ENCODE measurements at places on chromosomes 7 and 10.

- DNase-seq = no peak
These were observed 274.9 kb downstream of the SDK1 start for GRCh38 chr7:3575753-3576531.

GRCh38 chr7:18414885-18415284 is 80.7 kb upstream of the HDAC9 start:
- no peak for DNase-seq

GRCh38 chr7:17485904-17486303 is 187.5 kb downstream of the AHR start:
- DNase-seq = no peak

- DNase-seq = no peak
These were observed 60.3 kb downstream of the COBL start for GRCh38 chr7:51256209-51256781.

DNA sequence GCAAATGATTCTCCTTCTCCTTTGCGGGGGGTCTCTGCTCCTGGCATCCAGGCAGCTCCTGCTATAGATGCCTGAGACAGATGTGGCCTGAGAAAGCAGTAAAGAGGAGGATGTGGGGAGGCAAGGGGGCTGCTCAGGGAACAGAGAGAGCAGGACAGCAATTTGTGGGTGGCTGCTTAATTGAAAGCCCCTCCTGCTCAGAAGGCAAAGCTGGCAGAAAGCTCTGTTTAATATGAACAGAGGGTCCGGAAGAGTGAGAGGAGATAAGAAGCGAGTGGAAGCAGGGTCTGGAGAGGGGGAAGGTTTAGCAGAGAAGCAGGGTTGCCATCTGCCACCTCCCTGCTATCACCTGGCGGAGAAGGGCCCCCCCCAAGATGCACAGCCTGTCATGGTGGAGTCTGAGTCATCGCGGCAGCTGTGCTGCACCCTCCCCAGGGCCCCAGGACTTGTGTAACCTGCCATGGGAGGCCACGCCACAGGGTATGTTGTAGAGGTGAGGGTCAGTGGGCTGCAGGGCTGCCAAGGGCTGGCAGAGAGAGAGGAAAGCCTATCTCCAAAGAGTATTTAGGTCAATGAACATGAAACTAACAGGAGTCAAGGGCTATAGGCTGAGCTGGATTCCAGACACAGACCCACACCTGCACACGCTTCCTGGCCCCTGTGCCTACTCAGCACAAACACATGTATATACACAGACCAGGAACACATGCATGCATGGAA is 1109.8 kb upstream of the AUTS2 start:
- no peak for DNase-seq

GRCh38 chr10:100019787-100020141 is 10.0 kb upstream of the DNMBP start:
- DNase-seq = no peak

DNA sequence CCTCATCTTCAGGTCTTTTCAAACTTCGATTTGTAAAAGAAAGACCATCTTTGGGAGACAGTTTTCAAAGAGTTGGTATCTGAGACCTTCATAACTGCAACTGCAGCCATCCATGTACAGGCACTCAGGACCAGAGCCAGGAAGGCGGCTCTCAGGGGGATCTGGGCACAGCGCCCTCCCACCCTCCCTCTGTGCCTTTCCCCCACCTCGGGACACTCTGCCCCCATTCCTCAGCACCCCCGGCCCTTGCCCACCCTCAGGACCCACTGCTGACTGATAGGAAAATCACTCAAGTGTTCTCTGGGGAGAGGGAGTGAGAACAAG is 143.6 kb downstream of the CUBN start:
- no peak for DNase-seq

- no peak for DNase-seq
These were observed 193.5 kb downstream of the MGMT start for GRCh38 chr10:129660569-129660968.

- DNase-seq = no peak
These were observed 4.3 kb downstream of the DDC start for GRCh38 chr7:50560865-50561351.

GRCh38 chr7:32507414-32507813 is 12.1 kb downstream of the AVL9 start:
- DNase-seq = no peak

DNA sequence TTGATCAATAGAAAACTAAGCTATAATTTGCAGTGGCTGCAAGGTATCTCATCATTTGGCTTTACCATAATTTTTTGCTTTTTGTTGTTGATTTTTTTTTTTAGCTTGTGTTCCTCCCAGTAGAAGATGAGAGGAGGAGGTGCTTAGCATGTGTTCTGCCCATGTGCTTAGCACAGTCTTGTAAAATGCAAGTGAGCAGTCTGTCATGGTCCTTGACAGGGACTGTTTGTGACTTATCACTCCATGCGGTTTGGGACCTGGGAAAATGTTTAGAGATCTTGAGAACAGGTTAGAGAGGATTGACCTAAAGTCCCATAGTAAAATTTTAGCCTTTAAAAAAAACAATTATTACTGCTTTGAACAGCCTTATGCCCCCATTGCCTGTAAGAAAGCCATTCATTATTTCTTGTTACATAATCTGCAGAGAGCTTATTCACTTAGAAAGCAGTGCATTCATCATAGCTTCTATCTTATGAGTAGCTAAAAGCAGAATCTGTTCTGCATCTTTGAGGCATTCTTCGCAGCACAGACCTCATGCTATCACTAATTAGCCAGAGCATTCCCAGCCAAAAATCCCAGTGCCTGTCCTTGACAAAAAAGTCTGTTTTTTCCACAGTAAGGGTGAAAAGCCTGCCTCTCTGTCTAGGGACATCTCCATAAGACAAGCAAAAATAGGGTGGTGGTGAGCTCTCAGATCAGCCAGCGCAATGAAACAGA is 748.7 kb upstream of the GALNT17 start:
- DNase-seq = no peak

GRCh38 chr10:129418496-129419225 is 48.4 kb upstream of the MGMT start:
- no peak for DNase-seq

- no peak for DNase-seq
These were observed 36.6 kb upstream of the PRKAR2B start for GRCh38 chr7:107007892-107008287.

DNA sequence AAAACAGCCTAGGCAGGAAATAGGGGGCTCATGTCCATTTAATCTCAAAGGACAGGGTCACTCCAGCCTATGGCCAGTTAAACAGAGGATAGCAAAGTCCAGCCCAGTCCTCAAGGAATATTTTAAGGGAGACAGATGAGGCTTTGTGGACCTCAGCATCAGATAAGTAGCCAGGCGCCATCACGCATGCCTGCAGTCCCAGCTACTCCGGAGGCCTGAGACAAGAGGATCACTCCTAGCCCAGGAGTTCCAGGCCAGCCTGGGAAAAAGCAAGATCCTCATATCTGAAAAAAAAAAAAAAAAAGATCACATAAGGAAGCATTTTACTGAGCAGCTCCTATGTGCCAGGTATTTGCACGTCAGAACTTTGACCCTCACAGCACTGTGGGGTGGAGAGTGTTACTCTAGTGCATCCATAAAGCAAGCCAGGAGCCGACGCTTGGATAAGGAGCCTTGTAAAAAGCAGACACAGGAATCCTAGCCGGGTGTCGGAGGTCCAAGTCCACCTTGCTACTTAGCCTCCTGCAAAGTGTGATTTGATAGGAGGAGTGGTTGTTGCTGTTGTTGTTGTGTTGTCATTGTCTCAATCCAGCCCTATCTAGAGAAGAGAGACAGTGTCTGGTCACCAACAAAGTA is 61.8 kb upstream of the DOCK1 start:
- no peak for DNase-seq

DNA sequence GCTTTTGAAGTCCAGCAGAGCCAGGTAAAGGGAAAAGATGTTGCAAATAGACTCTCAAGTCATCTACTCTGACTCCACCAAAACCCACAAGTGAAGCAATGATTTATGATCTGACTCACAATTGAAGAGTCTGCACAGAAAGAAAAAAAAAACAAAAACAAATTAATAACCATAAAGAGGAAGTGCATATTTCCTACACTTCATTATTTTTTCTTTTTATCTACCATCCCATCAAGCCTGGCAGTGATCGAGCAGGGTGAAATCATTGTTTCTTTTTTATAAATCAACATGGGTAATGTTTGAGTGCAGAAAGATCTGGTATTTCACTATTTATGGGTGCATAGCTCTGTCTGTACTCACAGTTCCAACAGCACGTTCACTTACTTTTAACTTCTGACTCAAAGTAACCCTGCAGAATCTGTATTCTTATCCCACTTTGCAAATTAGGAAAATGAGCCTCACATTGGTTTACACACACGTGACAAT is 829.0 kb downstream of the TNS3 start:
- no peak for DNase-seq

GRCh38 chr10:23075672-23076071 is 19.7 kb upstream of the MSRB2 start:
- DNase-seq = no peak

GRCh38 chr7:24896031-24896501 is 83.9 kb downstream of the OSBPL3 start:
- no peak for DNase-seq

GRCh38 chr10:110349831-110350230 is 45.1 kb upstream of the SMNDC1 start:
- DNase-seq = no peak

GRCh38 chr7:159105832-159106811 is 38.5 kb downstream of the VIPR2 start:
- DNase-seq = no peak

All from stimulated activated CD8-positive, alpha-beta memory T cell treated with anti-CD3 and anti-CD28 coated beads, Interleukin-15, amount 100 ng/mL, for 48 hours (primary cell).